Stimulated activated naive CD4-positive, alpha-beta T cell treated with Interleukin-2 at 50 U/mL for 16 hours (primary cell): ENCODE measurements at places on chromosomes 3 and 15.

GRCh38 chr3:146468234-146468633 is 1.1 kb downstream of the PLSCR2 start:
- DNase-seq = no peak

DNA sequence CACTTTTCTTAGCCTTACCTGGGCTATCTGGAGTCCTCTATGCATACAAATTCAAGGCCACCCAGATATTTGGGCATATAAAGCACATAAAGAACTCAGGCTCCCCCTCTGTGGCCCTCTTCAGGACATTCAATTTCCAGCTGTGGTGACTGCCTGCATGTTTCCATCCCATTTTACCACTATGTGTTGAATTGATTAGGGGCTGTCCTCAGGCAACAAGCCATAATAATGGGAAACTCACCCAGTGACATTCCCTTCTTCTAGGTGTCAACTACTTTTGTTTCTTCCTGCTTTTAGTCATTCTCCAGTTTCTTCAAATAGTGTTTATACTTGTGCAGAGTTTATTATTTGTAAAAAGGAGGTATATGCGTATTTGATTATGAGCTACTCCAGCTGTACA is 18.0 kb downstream of the NRG4 start:
- DNase-seq = no peak

GRCh38 chr3:62284442-62284841 is 88.9 kb downstream of the FEZF2 start:
- DNase-seq = no peak

DNA sequence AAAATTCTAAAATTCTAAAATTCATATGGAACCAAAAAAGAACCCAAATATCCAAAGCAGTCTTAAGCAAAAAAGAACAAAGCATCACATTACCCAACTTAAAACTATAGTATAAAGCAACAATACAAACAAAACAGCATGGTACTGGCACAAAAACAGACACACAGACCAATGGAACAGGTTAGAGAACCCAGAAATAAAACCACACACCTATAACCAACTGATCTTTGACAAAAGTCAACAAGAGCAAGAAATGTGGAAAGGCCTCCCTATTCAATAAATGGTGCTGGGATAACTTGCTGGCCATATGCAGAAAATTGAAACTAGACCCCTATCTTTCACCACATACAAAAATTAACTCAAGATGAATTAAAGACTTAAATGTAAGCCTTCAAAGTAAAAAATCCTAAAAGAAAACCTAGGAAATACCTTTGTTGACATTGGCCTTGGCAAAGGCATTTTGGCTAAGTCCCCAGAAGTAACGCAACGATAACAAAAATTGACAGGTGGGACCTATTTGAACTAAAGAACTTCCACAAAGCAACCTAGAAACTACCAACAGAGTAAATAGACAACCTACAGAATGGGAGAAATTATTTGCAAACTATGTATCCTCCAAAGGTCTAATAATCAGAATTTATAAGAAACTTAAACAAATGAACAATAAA is 56.9 kb downstream of the TTBK2 start:
- DNase-seq = no peak

- DNase-seq = no peak
Measured at GRCh38 chr3:12752809-12753208, 6.2 kb downstream of the TMEM40 start.
